Activated CD4-positive, alpha-beta T cell treated with anti-CD3 and anti-CD28 coated beads for 48 hours (primary cell): ENCODE measurements at places on chromosomes 7 and 10.

DNA sequence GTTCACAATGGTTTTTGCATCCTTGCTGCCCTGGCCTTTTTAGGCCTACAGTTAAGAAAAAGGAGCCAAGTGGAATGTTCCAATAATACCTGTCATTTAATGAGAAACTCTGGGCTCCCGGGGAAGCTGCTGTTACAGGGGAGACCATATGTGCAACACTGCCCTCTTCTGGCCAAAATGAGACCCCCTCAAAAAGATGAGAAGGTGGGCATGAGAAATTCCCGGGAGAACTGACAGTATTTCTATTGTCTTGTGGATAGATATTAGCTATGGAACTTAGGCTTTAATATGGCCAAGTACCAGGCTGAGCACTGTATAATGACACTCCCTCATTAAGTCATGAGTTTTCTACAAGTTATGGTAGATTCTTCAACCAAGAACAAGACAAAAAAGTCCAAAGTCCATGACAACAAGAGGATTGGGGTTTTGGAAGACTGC is 99.4 kb downstream of the CCDC3 start:
- DNase-seq: peak; percentile 64

DNA sequence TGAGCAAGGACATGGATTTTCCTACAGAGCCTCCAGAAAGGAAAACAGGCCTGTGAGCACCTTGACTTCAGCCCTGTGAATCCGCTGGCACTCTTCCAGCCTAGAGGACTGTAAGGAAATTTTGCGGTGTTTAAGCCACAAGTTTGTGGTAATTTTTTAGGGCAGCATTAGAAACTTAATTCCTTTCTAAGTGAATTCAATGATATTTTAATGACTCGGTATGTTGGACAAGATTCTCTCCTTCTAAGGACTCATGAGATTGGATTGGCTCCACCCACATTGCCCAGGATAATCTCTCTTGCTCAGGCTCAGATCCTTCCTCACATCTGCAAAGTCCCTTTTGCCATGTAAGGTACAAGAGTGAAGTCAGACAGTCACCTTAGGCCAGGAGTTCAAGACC is 4.5 kb downstream of the LYZL2 start:
- no peak for DNase-seq

GRCh38 chr10:17001961-17002749 is 127.5 kb downstream of the CUBN start:
- DNase-seq: peak; percentile 20

- no peak for DNase-seq
Observed at GRCh38 chr10:31768467-31768866, 160.2 kb downstream of the ARHGAP12 start.

DNA sequence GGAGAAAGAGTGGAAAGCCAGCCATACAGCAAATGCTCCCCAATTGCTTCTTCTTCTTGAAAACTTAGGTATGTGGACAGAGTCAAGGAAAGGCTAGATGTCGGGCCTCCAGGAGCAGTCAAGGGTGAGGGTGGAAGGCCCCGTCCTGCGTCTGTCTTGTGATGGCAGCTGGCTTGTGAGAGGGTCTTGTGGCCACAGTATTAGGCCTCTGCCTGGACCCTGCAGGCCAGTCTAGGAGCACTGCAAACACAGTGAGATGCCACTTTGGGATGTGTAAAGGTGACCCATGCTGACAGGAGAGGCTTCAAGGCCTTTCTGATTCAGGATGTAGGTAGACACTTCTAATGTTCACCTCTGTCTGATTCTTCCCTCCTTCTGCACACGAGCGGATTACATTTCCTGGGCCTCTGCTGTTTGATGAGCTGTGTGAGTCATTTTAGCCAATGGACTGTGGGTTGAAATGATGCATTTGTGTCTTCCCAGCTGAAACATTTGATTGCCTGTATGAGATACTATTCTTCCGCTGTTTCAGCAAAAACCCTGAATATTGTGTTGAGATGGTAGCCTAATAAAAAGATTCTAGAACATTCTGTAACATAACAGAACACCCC is 135.4 kb downstream of the EMX2 start:
- DNase-seq: peak; percentile 9

- DNase-seq: no peak
Observed at GRCh38 chr10:118701529-118702323, 53.0 kb downstream of the CACUL1 start.
